ENCODE measurements at places on chromosomes 2 and 18. TPM values are rescaled to one million over a fixed set of nuclear protein-coding genes. Genes with fewer than 3 reads are reported as not detected.

The GATA6 gene
- 4.0 TPM for total RNA-seq

The RUFY4 gene
- total RNA-seq: 0.44 TPM

The LYG1 gene
- total RNA-seq: 0.81 TPM

The SH3BP4 gene
- total RNA-seq: 0.22 TPM

The PID1 gene
- total RNA-seq: not detected

The NEUROD1 gene
- total RNA-seq: not detected

The DSC2 gene
- total RNA-seq: not detected

The LHCGR gene
- total RNA-seq: not detected

The MAP3K19 gene
- not detected for total RNA-seq

The HAT1 gene
- total RNA-seq: 30.2 TPM

The NEU2 gene
- total RNA-seq: not detected

The MROH2A gene
- total RNA-seq: not detected

The SCN9A gene
- not detected for total RNA-seq

The RAB6C gene
- not detected for total RNA-seq

The SLC9A2 gene
- not detected for total RNA-seq

The CAMKMT gene
- total RNA-seq: 12.4 TPM

The PGAP1 gene
- 11.6 TPM for total RNA-seq

The EXOC6B gene
- 14.9 TPM for total RNA-seq

The DSG3 gene
- not detected for total RNA-seq

The AMER3 gene
- not detected for total RNA-seq

The CD302 gene
- total RNA-seq: 0.54 TPM

The LOXHD1 gene
- total RNA-seq: not detected

The ERMN gene
- total RNA-seq: 23.6 TPM

The AQP12B gene
- not detected for total RNA-seq

The MOGAT1 gene
- total RNA-seq: not detected

The CDCA7 gene
- total RNA-seq: 1.7 TPM

The FSHR gene
- total RNA-seq: not detected

The OXER1 gene
- total RNA-seq: 0.30 TPM

The C2orf66 gene
- total RNA-seq: not detected

The FNDC4 gene
- 0.19 TPM for total RNA-seq

The SLC11A1 gene
- total RNA-seq: 0.72 TPM

The GDF7 gene
- total RNA-seq: 0.06 TPM

The TRIP12 gene
- total RNA-seq: 156 TPM

The SP140 gene
- 49.3 TPM for total RNA-seq

The NXPH2 gene
- total RNA-seq: not detected

The TLX2 gene
- total RNA-seq: not detected

The EGR4 gene
- total RNA-seq: 0.14 TPM

The TBR1 gene
- total RNA-seq: 0.06 TPM

The MGAT4A gene
- 229 TPM for total RNA-seq

The KIF1A gene
- total RNA-seq: not detected

The DSG4 gene
- not detected for total RNA-seq

The TUBB8B gene
- not detected for total RNA-seq

The EMILIN1 gene
- 0.11 TPM for total RNA-seq

The IL1R2 gene
- not detected for total RNA-seq

The OST4 gene
- total RNA-seq: 252 TPM

The TOGARAM2 gene
- 4.6 TPM for total RNA-seq

The SERPINB4 gene
- not detected for total RNA-seq

The MSTN gene
- not detected for total RNA-seq

The ID2 gene
- 290 TPM for total RNA-seq

The RIT2 gene
- total RNA-seq: not detected

The ABCB11 gene
- total RNA-seq: not detected

The CMPK2 gene
- total RNA-seq: 3.0 TPM

Data from CD8-positive, alpha-beta T cell (primary cell).